GM20000 (cell line): ENCODE measurements at places on chromosomes 1 and 21.

GRCh38 chr1:171116676-171117075, 26.0 kb downstream of the FMO3 start:
- DNase-seq = no peak

DNA sequence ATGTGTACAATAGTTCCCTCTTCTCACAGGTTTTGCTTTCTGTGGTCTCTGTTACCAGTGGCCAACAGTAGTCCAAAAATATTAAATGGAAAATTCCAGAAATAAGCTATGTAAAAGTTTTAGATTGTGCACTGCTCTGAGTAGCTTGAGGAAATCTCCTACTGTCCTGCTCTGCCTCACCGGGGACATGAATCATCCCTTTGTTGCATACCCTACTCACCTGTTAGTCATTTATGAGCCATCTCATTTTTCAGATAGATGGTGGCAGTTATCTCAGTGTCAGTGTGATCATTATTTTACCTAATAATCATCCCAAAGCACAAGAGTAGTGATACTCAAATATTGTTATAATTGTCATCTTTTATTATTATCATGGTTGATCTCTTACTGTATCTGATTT, 688.1 kb downstream of the PLA2G4A start:
- DNase-seq = no peak

GRCh38 chr1:23531562-23532094, 595 bp upstream of the E2F2 start:
- DNase-seq = no peak

DNA sequence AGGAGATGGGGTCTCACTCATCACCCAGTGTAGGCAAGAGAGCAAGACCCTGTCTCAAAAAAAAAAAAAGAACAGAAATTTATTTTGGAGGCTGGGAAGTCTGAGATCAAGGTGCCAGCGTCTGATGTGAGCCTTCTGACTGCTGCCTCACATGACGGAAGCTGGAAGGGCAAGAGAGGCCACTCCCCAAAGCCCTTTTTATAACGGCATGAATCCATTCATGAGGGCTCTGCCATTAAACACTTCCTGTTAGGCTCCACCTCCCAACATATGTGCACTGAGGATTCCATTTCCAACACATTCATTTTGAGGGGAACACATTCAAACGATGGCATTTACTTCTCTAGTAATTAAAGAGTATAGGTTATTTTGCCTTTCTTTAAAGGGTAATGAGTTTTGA, 50.9 kb upstream of the C1orf198 start:
- no peak for DNase-seq

DNA sequence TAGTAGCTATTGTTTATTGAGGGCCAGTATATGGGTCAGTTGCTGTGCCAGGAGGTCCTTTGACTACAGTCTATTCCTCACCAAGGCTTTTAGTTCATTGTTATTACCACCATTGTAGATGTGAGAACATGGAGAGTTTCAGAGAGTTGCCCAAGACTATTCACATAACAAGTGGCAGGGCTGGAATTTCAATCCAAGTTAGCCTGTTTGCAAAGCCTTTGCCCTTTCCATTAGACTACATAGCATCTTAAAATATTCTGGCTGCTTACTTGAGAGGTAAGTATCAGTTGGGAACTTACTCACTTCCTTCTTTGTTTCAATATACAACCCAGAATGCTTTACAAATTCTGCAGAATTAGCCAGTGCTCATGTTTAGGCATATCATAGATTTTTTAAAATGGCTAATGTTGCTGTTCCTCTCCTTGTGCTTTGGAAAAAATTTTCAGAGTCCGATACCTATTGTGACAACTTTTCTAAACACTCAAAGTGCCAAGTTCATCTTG, 141.2 kb downstream of the FGGY start:
- no peak for DNase-seq

DNA sequence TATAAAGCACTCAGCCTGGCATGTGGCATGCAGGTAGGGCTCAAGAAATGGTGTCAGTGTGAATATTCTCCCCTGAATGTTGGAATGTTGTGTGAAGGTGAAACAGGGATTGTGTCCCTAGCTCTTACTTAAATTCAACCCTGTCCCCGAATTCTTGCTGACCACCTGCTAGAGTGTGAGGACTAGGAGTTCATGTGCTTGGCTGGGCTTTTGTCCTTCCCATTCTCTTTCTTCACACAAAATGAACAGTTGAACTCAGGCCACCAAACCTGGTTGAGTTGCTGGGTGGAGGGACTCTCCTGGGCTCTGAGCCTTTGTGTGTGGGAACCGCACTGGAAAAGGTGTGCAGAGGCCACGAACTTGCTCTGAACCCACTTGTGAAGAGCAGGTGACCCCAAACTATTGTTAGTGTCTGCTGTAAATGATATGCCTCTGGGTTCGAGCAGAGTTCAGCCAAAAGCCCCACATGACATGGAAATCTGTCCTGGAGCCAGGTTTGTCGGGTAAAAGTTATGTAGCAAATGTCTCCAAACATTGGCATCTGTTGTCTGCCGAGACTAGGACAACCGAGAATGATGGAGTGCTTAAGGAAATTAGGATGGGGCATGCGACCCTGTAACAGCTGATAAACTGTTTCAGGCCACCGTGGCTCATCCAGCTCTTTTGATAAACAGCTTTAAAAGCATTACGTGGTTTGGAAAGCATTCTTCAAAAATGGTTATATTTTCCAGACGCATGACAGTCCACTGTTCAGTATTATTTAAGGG, 144.2 kb downstream of the DHRS3 start:
- DNase-seq = no peak

DNA sequence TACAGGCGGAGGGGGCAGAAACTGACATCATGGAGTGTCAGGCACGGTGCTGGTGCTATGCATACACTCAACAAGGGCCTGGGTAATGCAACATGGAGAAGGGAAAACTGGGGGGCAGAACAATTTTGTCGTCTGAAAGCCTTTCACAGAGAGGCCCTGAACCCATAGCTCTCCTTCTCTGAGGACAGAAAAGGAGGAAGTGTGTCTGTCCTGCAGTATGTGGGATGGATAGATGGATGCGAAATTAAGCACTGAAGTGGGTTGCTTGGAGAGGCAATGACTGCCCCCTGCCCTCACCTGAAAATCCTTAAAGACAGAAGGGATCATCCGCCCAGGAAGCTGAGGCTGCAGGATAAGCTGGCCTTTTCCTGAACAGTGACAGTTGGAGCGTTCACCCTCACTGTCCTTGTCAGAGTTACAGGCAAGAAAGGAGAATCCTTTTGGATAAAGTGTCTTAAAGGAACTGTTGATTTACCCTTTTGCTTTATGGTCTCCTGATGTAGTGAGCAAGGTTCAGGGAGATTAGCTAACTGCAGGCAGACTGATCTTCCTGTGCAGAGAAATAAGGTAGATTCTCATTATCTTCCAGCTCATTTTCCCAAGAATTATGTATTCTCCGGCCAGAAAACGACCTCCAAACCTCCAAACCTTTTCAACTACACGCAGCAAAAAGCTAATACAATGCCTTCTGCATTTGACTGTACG, 1.6 kb upstream of the FAM20B start:
- no peak for DNase-seq

- peak; percentile 66 for DNase-seq
These were observed 14.5 kb upstream of the C1orf141 start for GRCh38 chr1:67149179-67149770.

DNA sequence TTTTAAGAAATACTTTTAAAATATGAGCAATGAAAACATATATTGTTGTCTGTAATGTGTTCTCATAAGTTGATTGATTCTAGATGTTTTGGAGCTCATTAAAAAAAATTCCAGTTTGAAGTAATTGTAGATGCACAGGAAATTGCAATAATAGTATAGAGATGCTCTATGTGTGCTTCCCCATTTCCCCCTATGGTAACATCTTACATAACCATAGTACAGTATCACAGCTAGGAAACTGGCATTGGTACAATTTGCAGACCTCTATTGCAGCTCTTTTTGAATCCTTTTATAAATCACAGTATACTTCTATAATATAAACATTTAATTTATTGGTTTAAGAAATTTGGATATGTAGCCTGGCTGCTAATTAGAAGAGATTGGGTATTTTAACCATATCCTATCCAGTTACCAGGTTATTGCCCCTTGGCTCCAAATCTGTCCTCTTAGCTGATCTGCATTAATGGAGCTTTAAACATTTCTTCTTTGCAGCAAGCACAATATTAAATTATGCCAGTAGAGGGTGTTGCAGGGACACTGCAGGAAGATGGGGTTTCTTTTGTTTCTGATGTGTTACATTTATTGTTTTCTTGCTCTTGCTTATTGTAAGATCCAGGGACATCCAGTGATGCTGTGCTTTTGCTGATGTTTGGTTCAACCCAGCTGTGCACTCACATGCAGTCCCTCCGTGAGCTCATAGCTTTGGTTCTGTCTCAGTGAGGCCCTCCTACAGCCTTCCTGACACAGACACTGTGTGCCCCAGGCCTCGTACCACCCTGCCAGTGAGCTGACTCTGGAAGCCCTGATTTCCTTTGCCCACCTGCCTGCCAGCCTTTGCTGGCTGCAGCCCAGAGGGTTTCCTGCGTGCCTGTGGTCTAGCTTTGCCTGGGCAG, 103.3 kb downstream of the RABGAP1L start:
- DNase-seq = peak; percentile 52

GRCh38 chr1:47515164-47515789, 77.4 kb downstream of the FOXD2 start:
- no peak for DNase-seq

GRCh38 chr1:26844424-26845196, 18.1 kb downstream of the ZDHHC18 start:
- DNase-seq = no peak

DNA sequence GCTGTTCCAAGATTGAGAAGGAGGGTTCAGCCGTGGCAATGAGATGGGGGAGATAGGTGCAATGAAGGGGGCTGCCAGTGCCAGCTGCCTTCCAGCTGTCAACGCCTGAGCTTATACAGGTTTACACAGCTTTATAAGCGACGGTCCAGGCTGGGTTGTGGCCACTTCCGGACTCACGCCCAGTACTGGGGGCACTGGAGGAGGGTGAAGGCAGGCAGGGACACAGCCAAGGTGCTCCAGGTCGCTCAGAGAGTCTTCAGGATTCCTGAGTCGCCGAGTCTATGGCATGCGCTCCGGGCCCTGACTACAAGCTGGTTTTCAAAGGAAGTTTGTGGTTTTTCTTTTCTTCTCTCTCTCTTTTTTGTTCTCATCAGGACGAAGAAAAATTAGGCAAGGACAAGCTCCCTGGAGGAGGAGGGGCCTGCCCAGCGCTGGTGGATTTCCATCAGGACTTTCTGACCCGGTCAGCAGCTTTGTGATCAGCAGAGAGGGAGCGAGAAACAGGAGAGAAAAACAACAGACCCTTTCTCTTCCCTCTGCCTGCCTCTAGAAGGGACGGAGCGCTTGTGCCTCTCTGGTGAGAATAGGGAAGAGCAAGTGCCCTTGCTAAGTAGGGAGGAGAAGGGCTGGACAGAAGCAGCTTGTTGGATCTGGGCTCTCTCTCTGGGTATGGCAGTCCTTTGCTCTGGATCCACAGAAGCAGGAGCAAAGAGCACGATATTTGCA, at the start of gene MINDY1:
TSS of gene MINDY1 (minus strand) at position 576 of the 726 bp plus-strand sequence. CDS start 4,285 bp downstream, outside the sequence.
- DNase-seq = peak; percentile 74

DNA sequence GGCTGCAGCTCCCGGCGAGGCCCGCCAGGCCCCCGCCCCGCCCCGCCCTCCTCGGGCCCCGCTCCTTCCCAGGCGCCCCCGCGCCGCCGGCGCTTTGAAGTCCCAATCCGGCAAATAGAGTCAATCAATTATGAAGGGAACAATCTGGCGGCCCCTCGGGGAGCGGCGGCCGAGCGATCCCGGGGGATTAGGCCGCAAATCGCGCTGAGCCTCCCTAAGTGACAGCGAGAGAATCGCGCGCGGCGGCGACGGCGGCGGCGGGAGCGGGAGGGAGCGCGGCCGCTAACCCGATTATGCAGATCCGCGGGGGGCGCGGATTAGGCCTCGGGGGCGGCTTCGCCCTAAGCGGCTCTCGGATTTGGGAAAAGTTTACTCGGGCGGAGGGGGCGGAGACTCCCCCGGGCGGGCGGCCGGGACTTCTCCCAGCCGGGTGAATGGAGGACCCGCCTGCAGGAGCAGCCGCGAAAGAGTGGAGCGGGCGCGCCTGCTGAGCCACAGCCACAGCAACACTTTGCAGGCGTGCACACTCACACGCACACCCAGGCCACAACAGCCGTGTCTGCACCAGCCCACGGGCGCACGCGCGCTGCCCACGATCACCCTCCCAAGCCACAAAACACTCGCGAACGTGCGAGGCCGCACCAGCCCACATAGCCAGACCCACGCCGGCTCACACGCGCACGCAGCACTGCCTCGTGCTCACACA, 23.0 kb upstream of the DMBX1 start:
- peak; percentile 47 for DNase-seq

GRCh38 chr1:41981796-41982195, 63.1 kb upstream of the HIVEP3 start:
- DNase-seq = no peak

DNA sequence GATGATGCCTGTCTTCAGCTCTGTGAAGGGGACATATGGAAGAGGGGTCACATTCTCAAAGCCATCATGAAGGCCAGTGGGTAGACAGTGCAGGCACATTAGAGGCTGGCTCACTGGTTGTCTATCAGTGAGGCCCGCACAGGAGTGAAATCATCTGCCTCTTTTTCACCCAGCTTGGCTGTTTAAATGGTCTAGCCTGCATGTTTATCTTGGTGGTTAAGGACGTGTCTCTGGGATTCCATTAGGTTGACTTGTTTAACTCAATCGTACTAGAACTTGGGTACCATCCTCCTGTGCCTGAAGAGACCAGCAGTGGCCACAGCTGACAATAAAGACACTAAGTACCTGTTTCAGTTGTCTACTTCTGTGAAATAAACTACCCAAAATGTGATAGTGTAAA, 219.3 kb downstream of the PLPP3 start:
- DNase-seq = no peak

GRCh38 chr1:17359808-17360207, 12.2 kb upstream of the PADI6 start:
- no peak for DNase-seq
